ENCODE measurements at places on chromosomes 2 and 18.

GRCh38 chr2:176507786-176508185 is 238.5 kb downstream of the MTX2 start:
- no peak for DNase-seq

GRCh38 chr2:167506395-167506794 is 618.1 kb downstream of the XIRP2 start:
- DNase-seq = no peak

- DNase-seq = no peak
These were observed 430.2 kb downstream of the SETBP1 start for GRCh38 chr18:45110577-45111501.

DNA sequence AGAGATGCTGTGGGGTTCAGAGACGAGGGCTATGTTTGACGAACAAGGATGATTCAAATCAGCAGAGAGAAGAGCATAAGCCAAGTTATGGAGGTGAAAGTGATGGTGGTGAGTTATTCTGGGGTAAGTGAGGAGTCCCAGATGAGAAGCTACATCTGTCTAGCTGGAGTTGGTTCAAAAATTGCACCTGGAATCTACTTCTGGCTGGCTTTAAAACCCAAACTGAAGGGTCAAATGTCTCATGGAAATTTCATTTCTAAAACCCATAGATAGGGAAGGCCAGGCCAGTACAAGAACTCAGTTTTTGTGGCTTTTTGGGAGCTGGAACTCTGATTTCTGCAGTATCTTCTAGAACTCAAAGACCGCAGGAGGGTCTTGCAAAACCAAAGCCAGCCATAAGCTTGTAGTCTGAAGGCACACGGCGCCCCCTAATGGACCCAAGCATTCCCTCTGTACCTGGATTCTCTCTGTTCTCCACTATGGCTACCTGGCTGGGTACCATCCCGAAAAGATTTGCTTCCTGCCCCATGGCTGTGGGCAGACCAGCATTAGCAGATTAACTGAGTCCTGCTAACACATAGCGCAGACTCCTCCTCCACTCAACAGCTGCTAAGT is 229.1 kb upstream of the SLC14A2 start:
- DNase-seq = no peak

DNA sequence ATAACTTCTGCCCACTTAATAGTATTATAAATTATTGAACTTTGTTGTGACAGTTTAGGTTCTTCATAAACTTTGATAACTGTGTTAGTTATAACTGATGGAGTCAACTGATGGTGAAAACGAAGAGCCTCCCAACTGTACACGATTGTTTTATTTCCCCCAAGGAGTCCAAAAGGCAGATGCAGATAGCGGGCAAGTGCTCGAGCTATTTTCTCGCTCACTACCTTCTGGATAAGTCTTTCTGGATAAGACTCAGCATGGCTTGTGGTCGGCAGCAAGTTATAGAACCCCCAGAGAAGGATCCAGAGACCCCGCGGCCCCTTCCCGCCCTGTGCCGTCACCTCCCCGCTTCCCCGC is 517 bp downstream of the GCFC2 start:
- DNase-seq = no peak

GRCh38 chr2:10426726-10427617 is 21.2 kb downstream of the ODC1 start:
- no peak for DNase-seq

DNA sequence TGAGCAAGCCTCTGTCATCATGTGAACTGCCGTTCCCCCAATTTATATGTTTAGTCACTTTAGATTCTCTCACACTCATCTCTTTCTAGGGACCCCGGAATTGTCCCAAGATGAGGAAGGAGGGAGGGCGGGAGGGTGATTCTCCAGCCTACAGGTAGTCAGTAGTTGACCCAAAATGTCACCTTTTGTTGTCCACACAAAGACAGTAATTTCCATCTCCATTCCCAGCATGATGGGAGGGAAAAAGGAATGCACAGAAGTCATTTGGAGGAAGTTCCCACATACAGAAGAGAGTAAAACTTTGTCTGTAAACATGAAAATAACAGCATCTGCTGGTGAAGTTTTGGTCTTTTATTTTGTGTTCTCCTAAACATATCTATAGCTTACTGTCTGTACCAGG is 222.9 kb downstream of the KLHL29 start:
- DNase-seq = no peak

- no peak for DNase-seq
These were observed 44.7 kb downstream of the PID1 start for GRCh38 chr2:229226382-229226781.

GRCh38 chr2:70083344-70084156 is 3.7 kb upstream of the PCBP1 start:
- peak; percentile 50 for DNase-seq

DNA sequence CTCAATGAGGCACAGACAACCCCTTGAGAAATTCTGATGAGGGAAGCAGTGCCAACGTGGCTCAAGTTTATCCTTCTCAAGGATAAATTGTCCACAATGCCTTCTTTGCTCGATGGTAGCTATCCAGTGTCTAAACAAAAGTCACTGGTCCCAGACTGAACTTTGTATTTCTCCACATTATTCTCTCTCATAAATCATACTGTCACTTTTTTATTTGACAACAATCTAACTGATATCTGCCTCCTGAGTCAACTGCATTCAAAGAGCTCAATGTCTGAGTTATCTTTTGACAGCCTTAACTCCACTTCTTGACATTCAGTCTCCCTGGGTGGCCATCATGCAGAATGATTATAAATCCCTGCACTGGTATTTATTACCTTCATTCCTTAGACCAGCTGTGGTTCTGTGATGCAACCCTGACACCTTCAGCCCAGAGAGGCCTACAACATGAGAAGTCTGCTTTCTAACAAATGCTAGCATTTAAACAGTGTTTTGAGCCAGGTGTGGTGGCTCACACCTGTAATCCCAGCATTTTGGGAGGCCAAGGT is 38.2 kb downstream of the IMMT start:
- no peak for DNase-seq

GRCh38 chr2:136006658-136007057 is 21.2 kb upstream of the DARS1 start:
- DNase-seq = no peak

- no peak for DNase-seq
These were observed 123.4 kb downstream of the ANKRD30BL start for GRCh38 chr2:132038179-132038882.

DNA sequence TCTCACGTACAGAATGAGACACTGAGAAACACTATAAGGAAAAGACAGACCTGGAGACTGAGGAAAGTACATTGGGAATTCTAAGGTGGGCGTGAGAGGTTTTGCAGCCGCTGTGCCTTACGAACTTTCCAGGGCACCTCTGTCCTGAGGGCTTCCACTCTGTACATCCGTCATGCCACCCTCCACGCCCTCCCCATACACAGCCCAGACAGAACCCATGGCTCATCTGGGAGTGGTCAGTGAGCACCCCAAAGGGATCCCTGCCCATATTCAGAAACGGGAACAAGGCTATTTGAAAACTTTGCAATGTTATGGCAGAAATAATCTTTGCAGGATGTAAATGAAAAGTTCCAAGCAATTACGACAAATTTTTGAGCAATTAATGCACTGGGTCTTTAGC is 95.4 kb upstream of the ZNF532 start:
- DNase-seq = no peak

GRCh38 chr2:26725521-26725820 is 32.9 kb downstream of the KCNK3 start:
- no peak for DNase-seq

- DNase-seq = no peak
These were observed 16.4 kb upstream of the THADA start for GRCh38 chr2:43611987-43612894.

DNA sequence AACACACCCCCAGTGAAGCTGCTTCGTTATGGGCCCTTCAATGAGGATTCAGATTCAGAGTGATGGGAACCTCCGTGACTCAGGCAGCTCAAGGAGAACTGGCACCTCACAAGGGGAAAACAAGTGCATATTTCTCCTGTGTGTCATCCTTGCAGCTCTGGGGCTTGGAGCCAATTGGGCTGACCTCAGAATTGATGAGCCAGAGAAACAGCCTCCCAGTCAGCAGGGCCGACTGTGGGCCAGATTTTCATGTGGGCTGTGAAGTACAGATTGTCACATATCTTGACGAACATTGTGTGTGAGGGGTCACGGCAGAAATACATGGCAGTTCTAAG is 189.6 kb upstream of the SP5 start:
- no peak for DNase-seq

GRCh38 chr2:37920570-37920969 is 4.5 kb upstream of the RMDN2 start:
- no peak for DNase-seq

DNA sequence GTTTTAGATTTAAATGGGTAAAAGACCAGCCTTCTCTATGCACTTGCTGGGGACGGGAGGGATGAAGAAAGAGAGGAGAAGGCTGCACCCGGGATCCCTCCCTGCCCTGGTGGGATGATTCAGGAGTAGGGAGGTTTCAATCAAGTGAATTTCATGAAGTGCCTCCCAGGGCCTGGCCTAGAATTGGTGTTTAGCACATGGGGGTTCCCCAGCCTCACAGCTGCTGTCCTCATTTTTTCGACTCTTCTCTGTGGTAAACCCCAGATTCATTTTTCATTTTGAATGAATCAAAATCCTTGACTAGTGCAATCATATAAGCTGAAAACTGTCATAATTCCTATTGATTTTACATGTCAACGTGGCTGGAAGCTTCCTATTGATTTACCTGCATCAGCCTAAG is 81.1 kb downstream of the LPIN1 start:
- DNase-seq = no peak

GRCh38 chr2:219277703-219278654 is 1.2 kb upstream of the DNAJB2 start:
- no peak for DNase-seq

GRCh38 chr2:28030600-28030999 is 140.1 kb downstream of the BABAM2 start:
- no peak for DNase-seq

GRCh38 chr2:41836948-41837347 is 210.9 kb upstream of the PKDCC start:
- DNase-seq = no peak

- no peak for DNase-seq
These were observed 98.8 kb downstream of the MRO start for GRCh38 chr18:50721006-50721405.

DNA sequence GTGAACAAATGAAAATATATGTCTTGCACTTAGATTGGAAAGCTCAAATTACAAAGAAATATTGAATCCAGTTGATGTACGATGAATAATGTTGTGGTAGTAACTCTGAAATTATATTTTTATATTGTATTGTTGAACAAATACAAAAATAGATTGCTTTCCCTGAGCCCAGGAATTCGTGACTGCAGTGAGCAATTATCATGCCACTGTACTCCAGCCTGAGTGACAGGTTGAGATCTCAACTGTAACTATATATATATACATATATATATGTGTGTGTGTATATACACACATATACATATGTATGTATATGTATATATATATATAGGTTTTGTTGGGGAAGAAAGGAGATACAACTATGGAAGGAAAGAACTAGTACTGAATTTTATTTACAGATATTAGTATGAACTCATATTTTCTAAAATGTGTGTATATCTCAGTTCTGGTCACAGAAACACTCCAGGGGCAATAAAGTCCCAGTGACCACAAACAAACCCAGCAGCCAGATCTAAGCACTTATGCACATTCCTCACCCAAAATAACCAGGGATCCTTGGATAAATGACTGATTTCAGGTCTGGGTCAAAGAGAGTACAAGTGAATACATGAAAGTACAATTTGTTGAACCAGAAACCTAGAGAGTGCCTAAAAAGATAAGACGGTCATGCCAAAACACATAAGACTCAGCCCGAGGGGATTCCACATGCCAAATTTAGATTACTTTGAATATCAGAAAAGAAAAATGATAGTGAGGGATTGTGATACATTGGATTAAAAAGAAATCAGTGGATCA is 146.3 kb downstream of the TMX3 start:
- no peak for DNase-seq

GRCh38 chr2:156164091-156164720 is 168.3 kb downstream of the NR4A2 start:
- DNase-seq = no peak

- no peak for DNase-seq
These were observed 21.2 kb upstream of the ODC1 start for GRCh38 chr2:10469301-10469700.

DNA sequence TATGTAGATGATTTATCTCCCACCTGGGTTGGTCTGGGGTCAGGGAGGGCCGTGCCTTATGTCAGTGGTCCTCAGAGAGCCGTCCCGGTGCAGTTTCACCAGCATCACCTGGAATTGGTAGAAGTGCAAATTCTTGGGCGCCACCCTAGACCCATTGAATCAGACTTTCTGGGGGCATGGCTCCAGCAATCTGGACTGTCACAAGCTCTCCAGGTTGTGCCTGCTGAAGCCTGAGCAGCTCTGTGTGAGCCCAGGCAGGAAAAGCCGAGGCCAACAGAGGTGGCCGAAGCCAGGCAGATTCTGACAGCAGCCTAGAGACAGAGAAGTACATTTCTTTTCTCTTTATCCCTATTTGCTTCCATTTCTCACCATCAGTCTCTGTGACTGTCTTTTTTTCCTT is 98.4 kb upstream of the SEC11C start:
- DNase-seq = no peak

DNA sequence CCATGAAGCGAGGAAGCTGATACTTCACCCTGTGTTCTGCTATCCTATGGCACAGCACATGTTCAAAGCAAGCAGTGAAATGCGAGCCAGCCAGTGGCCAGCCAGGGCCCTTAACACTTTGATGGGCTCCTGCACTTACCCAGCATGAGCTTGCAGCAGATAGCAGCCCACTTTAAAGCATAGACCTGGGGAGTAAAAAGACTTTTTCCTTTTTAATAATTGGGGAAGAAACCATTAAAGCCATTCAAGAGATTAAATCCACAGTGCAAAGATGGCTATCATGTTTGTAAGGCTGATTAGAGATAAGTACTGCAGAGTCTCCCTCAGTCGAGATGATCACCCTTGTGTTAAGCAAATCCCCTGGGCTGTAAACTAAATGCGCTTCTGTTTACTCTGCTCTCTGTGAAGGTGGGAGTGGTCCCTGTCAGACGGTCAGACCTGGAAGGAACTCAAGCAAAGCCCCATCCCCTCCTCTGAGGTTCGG is 15.7 kb downstream of the CCBE1 start:
- no peak for DNase-seq

- DNase-seq = no peak
These were observed 34.6 kb upstream of the TMEM17 start for GRCh38 chr2:62540408-62541168.

GRCh38 chr18:58603375-58604067 is 25.4 kb downstream of the ALPK2 start:
- DNase-seq = no peak

DNA sequence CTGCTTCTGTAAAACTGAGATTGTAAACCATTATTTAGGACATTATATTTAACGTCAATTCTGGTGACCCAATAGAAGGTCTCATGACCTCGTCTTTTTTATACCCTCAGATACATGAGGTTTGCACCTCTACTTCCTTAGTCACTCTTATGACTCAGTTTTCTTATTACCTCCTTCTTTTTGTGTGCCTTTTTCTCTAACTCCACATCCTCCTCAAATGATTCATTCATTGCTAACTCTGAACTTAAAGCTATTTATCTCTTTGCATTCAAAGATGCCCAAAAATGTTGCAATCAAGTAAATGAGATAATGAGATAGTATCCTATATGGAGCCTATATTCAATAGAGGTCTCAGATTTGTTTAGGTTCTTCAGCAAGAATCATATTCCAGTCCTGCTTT is 121.0 kb upstream of the KYNU start:
- no peak for DNase-seq
